ENCODE measurements at places on chromosomes 3 and 15. TPM values are rescaled to one million over a fixed set of nuclear protein-coding genes. Genes with fewer than 3 reads are reported as not detected.
A peak's percentile ranks its signal among the peaks of the same experiment; 100 is the strongest.

DNA sequence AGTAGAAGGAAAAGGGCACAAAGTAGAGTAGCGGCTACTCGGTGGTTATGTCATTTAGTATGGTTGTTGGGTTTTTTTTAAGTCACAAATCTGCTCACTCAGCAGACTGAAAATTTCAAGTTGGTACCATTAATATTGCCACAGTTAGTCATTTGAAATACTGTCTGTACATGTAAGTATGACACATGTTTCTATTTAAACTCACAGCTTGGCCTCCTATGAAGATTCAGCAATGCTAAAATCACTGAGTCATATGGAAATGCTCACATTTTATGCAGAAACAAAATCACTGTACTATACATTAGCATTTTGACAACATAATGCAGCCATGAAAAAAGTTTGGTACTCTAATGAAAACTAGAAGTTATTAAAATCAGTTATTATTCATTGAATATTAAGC, 571.9 kb downstream of the TAFA4 start:
- no peaks in the 10 kb centered on the region for H3K36me3 ChIP-seq
- H3K4me1 ChIP-seq, result no peaks in the 10 kb centered on the region
- no peak overlapping the region for H3K4me3 ChIP-seq
- H3K27ac ChIP-seq, result no peak overlapping the region
- H3K27me3 ChIP-seq, result no peaks in the 10 kb centered on the region

DNA sequence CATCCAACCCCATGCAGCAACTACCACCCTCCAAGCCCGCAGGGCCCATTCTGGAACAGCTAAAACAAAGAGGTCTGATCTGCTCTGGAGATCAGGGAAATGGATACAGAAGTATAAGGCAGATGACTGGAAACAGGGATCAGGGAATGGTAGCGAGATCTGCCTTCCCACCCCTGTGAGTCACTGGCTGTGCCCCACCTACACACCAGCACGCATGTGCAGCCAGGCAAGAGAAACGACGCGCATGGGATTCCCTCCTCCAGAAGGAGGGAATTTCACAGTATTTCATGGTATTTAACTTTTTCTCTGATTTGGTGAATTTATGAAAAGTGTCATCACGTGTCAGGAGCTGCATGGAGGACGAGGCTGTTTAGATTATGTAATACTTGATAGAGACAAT, 116.7 kb downstream of the ARRDC4 start:
- no peak overlapping the region for H3K27ac ChIP-seq
- no peaks in the 10 kb centered on the region for H3K4me1 ChIP-seq
- no peak for DNase-seq
- H3K4me3 ChIP-seq, result no peak overlapping the region
- H3K36me3 ChIP-seq, result no peaks in the 10 kb centered on the region

GRCh38 chr15:25717457-25718168, 145.5 kb downstream of the ATP10A start:
- no peaks in the 10 kb centered on the region for H3K4me1 ChIP-seq
- DNase-seq, result no peak
- H3K27me3 ChIP-seq, result no peaks in the 10 kb centered on the region
- no peak overlapping the region for H3K4me3 ChIP-seq
- no peak overlapping the region for H3K27ac ChIP-seq
- H3K36me3 ChIP-seq, result no peaks in the 10 kb centered on the region

- DNase-seq, result no peak
- peaks cover 25% of the 10 kb centered on the region for H3K4me1 ChIP-seq
- no peak overlapping the region for H3K4me3 ChIP-seq
- peak overlapping the region; percentile 63 for H3K27ac ChIP-seq
Measured at GRCh38 chr3:5023777-5024346, 44.6 kb downstream of the BHLHE40 start.

DNA sequence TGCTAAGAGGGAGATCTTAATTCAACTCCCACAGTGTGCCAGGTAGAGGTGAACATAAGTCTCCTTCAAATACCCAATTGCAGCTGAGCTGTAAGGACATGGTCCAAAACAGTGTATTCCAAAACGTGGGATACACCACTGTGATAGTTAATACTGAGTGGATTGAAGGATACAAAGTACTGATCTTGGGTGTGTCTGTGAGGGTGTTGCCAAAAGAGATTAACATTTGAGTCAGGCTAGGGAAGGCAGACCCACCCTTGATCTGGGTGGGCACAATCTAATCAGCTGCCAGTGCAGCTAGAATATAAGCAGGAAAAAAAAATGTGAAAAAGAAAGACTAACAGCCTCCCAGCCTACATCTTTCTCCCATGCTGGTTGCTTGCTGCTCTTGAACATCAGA, 45.1 kb upstream of the PHLDB2 start:
- no peaks in the 10 kb centered on the region for H3K36me3 ChIP-seq
- H3K4me1 ChIP-seq, result no peaks in the 10 kb centered on the region
- no peak overlapping the region for H3K4me3 ChIP-seq
- DNase-seq, result no peak
- H3K27me3 ChIP-seq, result no peaks in the 10 kb centered on the region
- H3K27ac ChIP-seq, result no peak overlapping the region

DNA sequence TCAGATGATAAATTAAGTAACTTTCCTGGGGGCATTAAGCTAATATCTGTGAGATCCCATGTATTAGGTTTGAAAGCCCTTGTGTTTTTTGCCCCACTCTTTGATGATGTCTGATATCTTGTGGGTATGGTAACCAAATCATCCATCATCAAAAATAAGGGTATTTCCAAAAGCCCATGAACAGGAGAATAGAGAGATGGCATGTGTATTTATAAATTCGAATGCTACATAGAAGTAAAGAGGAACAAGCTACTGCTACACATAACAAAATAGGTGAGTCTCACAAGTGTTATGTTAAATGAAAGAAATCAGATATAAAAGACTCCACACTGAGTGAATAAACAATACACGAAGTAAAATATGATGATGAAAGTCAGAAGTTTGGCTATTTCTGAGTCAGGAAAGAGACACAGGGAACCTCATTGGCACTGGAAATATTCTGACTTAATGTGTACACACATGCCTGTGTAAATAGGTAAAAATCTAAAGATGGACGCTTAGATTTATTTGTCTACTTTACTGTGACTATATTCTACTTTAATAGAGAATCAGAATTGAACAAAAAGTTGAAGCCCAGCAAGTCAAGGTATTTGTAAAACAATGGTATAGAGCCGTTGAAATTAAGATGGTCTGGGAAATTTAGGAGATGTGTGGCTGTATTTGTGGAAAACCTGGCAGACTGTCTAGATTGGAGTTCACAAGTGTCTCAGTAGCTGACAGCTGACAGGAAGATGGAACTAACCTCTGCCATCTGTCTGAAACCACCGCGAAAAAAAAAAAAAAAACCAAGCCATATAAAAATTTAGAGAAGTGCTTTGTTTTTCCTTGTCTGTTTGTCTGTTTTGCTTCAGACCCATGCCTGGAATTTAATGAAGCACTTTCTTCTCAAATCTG, 111.0 kb upstream of the TGFBR2 start:
- no peaks in the 10 kb centered on the region for H3K36me3 ChIP-seq
- no peak overlapping the region for H3K27ac ChIP-seq
- H3K4me3 ChIP-seq, result no peak overlapping the region
- peaks cover 11% of the 10 kb centered on the region for H3K4me1 ChIP-seq
- H3K27me3 ChIP-seq, result no peaks in the 10 kb centered on the region

DNA sequence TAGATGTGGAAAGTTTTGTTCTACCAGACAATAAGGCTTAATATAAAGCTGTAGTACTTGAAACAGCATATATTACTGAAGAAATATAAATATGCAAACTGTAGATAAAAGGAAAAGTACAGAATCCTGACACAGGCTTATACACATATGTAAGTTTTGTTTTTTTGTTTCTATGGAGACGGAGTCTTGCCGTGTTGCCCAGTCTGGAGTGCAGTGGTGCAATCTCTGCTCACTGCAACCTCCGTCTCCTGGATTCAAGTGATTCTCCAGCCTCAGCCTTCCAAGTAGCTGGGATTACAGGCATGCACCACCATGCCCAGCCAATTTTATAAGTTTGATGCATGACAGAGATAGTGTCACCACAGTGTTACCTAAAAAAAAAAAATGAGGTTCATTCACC, 29.1 kb upstream of the ZNF445 start:
- H3K27me3 ChIP-seq, result no peaks in the 10 kb centered on the region
- peaks cover 11% of the 10 kb centered on the region for H3K36me3 ChIP-seq
- no peak overlapping the region for H3K4me3 ChIP-seq
- DNase-seq, result no peak
- peaks cover 20% of the 10 kb centered on the region for H3K4me1 ChIP-seq

GRCh38 chr15:49343546-49343945, 79.5 kb upstream of the FGF7 start:
- no peak overlapping the region for H3K4me3 ChIP-seq
- DNase-seq, result no peak
- H3K36me3 ChIP-seq, result no peaks in the 10 kb centered on the region
- H3K27ac ChIP-seq, result no peak overlapping the region

DNA sequence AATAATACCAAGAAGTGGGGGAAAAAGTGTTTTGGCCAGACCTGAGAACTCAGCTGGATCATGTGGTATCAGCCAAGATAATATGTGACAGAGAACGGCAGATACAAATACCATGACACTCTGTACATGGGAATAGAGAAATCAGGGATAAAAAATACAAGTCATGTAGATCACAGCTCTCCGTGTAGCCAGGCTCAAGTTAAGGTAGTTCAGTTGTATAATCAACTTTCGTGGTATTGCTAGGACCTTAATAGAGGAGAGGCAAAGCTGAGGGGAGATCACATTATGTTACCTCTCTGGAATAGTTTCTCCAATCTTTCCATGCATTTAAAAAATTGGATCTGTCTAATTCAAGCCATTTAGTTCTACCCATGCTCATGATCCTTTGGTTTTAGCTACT, 179.8 kb downstream of the GHSR start:
- no peaks in the 10 kb centered on the region for H3K27me3 ChIP-seq
- DNase-seq, result no peak
- no peaks in the 10 kb centered on the region for H3K36me3 ChIP-seq
- no peaks in the 10 kb centered on the region for H3K4me1 ChIP-seq

DNA sequence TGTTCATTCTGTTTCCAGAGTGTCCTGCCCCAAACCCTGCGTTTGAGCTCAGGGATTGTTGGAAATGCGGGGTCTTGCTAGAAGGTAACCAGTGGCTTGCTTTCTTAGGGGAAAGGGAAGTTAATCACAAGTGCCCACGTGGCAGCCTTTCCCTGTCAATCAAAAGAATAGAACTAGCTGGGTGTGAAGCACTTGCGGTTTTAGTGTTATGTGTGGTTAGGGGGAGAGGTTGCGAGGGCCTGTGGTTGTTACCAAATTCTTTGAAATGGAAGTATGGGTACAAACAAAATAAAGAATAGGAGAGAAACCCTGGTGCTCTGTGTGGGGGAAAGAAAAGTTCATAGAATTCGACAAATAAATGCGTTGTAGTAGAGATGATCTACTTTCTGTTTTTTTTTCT, 67.6 kb downstream of the FNDC3B start:
- peak; percentile 34 for DNase-seq
- H3K27ac ChIP-seq, result peak overlapping the region; percentile 5
- no peaks in the 10 kb centered on the region for H3K27me3 ChIP-seq
- peaks cover 78% of the 10 kb centered on the region for H3K4me1 ChIP-seq
- peak overlapping the region; percentile 42 for H3K4me3 ChIP-seq

DNA sequence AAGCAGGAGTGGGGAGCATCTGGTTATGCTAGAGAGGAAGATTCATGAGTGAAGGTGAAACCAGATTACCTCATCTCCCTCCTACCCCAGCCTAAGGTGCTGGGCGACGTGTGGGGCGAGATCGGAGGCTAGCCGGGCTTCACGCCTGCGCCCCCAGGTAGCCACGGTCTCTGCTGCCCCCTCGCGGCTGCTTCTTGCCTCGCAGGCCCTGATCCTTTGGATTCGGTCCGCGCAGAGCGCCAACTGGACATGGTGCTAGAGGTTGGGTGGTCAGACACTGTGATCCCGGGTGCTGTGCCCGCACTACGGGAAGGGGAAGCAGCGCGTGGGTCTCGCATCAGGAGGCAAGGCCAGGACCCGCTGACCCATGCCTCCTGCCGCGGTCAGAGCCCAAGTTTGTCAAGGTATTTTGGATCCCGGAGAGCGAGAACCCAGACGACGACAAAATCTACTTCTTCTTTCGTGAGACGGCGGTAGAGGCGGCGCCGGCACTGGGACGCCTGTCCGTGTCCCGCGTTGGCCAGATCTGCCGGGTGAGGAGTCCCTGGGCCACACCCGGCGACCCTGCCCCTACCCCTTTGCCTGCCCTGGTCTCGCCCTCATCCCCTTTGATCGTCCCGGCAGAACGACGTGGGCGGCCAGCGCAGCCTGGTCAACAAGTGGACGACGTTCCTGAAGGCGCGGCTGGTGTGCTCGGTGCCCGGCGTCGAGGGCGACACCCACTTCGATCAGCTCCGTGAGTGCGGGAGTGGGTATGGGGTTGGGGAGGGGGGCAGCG, 4.2 kb downstream of the SEMA3B start:
- no peak overlapping the region for H3K27ac ChIP-seq
- H3K4me3 ChIP-seq, result peak overlapping the region; percentile 51
- DNase-seq, result peak; percentile 77
- peaks cover 28% of the 10 kb centered on the region for H3K27me3 ChIP-seq

GRCh38 chr15:60941448-60941847, 287.7 kb downstream of the RORA start:
- H3K4me1 ChIP-seq, result no peaks in the 10 kb centered on the region
- no peak for DNase-seq
- no peaks in the 10 kb centered on the region for H3K27me3 ChIP-seq
- no peak overlapping the region for H3K4me3 ChIP-seq
- H3K36me3 ChIP-seq, result no peaks in the 10 kb centered on the region
- H3K27ac ChIP-seq, result no peak overlapping the region

DNA sequence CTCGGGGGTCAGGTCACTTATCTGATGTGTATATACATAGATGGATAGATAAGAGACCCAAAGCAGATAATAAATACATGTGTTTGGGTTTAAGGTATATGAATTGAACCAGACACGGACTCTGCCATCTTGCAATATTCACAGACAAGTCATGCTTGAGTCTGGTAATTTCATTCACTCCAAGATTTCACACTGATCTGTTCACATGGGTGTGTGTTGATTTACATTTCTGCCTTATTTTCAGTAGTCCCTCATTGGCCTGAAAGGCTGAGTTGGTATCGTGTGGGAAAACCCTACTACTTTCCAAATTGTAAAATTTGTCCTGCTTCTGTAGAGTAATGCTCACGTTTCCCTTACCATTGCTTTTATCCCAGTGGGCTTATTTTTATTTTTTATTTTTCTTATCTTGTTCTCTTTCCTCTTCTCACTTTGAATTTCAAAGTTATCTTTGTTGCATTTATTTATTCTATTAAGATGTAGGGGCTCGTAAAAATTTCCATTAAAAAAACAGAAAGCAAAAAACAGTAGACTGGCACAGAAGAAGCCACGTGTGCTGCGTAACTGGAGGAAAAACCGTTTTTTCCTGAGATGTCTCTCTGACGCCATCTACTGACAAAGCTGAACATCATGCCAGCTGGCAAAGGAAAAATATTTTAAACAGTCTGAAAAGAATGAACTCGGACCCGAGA, 10.8 kb upstream of the MFSD1 start:
- H3K4me3 ChIP-seq, result no peak overlapping the region
- no peaks in the 10 kb centered on the region for H3K27me3 ChIP-seq
- no peak for DNase-seq
- no peaks in the 10 kb centered on the region for H3K4me1 ChIP-seq

GRCh38 chr3:184388936-184389230, 9.0 kb downstream of the CHRD start:
- H3K4me1 ChIP-seq, result no peaks in the 10 kb centered on the region
- no peak overlapping the region for H3K4me3 ChIP-seq

The MRAS gene
- total RNA-seq, result 0.28 TPM

The FBXO40 gene
- total RNA-seq, result not detected

The RARB gene
- total RNA-seq, result not detected

The SCAANT1 gene
- total RNA-seq, result not detected

The GOLGA6D gene
- not detected for total RNA-seq

The TMEM207 gene
- total RNA-seq, result not detected

The HRG gene
- not detected for total RNA-seq

The SLC6A1 gene
- total RNA-seq, result not detected

The NCEH1 gene
- total RNA-seq, result 9.1 TPM

Measured in CD8-positive, alpha-beta memory T cell (primary cell).